ENCODE measurements at places on chromosomes 12 and 14.

GRCh38 chr14:40656311-40656710, 950.4 kb upstream of the LRFN5 start:
- DNase-seq: no peak

- no peak for DNase-seq
These were observed 188.9 kb downstream of the NPAS3 start for GRCh38 chr14:33127531-33127930.

GRCh38 chr12:46209170-46209569, 59.7 kb downstream of the SLC38A1 start:
- peak; percentile 17 for DNase-seq

- DNase-seq: no peak
These were observed 55.2 kb upstream of the NFKBIA start for GRCh38 chr14:35459776-35460175.

GRCh38 chr12:62934239-62934798, 631 bp downstream of the PPM1H start:
- peak; percentile 9 for DNase-seq

- DNase-seq: no peak
These were observed 67.0 kb upstream of the RD3L start for GRCh38 chr14:104009297-104009696.

DNA sequence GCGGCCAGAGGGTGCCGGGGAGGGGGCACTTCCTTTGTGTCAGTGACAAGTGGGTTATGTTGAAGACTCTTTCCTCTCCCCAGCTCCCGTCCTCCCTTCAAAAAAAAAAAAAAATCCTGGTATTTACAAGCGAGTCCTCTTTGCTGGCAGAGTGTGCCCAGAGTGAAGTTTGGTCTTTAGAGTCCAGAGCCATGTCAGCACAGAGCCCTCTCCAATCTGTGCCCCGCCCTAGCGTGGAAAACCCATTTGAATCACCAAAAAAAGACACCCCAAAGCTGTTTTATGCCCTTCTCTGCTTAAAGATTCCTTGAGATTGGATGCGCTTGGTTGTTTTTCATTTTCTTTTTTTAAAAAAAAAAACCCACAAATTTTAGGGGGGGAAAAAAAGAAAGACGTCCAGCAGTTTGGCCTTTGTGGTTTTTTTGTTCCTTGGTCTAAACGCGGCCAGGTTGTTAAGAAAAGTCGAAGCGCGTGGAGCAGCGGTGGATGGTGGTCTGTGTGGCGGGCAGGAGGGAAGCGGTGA, 3.3 kb downstream of the NKX2-1 start:
- DNase-seq: no peak

DNA sequence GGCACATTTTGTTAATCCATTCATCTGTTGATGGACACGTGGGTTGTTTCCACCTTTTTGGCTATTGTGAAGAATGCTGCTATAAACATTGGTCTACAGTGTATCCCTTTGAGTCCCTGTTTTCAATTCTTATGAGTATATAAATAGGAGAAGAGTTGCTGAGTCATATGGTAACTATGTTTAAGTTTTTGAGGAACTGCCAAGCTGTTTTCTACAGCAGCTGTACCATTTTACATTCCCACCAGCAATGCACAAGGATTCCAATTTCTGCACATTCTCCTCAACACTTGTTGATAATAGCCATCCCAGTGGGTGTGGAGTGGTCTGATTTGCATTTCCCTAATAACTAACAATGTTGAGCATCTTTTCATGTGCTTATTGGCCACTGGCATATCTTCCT, 6.9 kb upstream of the SVOP start:
- peak; percentile 56 for DNase-seq

DNA sequence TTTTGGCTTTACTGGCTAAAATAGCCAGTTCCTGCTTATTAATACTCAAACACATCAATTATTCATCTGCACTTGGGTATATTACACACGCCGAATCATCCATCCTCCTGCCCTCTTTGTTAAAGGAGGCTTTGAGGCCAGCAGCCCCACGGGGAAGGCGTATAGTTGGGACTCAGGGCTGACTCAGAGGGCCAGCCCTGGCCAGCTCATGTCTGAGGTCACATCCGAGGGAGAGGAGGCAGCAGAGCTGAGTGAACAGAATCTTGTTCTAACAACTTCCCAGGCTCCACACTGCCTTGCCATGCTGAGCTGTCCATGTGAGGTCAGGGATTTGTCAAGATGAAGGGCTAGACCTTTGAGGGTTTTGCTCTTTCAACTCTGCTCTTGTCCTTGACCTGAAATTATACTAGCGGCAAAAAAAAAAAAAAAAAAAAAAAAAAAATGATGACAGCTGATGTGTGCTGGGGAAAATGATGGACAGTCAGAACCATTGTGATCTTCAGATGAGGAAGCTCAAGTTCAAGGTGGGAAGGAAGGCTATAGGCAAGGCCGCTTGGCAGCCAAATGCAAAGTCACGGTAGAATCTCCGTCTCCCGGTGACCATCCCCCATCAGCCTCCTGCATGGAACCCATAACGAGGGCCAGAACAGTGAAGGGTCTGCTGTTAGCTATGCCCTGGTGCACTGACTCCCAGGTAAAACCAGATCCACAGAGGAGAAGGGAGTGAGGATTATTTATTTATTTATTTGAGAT, 12.5 kb upstream of the MARK3 start:
- peak; percentile 87 for DNase-seq

DNA sequence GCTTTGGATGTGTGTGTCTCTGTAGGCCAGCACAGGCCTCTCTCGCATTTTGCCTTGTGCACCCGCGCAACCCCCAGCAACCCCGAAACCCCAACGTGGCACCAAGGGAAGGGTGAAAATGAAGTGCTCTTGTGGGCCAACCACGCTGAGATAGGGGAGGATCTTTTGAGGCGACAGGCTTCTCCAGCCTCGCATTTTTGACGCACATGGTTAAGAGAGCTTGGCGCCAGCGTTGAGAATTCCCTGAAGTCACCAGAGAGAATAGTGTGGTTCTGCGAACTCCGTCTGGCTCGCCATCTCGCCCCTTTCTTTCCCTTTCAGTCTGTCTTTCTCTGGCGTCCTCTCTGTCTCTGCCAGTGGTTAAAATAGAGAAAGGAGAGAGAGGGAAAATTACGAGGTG, 1.9 kb upstream of the TBX3 start:
- no peak for DNase-seq

DNA sequence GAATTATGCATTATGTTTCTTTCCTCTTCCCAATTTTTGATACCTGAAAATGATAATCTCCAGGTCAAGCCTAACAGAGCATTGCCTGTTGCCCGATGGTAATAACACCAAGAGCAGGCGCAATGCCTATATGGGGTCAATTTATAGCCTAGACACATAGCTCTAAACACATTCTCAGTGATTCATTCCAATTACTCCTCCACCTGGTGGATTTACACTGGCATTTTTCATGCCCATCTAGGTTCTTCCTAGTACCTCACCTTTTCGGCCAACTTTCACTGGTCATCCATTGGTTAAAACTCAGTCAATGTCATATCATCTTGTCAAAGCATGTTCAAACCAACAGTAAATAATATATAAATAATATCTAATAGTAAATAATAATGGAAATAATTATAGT, 53.1 kb downstream of the EIF2S3B start:
- no peak for DNase-seq

DNA sequence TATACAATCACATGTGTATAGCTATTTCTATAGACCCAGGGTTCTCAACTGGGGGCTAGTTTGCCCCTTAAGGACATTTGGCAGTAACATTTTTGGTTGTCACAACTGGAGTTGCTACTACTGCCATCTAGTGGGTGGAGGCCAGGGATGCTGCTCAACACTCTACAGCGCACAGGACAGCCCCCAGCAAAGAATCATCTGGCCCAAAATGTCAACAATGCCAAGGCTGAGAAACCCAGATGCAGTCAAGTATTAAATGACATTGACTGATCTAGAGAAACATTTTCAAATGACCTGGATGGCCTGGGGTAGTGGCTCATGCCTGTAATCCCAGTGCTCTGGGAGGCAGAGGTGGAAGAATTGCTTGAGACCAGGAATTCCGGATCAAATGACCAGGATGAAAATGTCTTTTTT, 5.8 kb downstream of the WSB2 start:
- peak; percentile 29 for DNase-seq

DNA sequence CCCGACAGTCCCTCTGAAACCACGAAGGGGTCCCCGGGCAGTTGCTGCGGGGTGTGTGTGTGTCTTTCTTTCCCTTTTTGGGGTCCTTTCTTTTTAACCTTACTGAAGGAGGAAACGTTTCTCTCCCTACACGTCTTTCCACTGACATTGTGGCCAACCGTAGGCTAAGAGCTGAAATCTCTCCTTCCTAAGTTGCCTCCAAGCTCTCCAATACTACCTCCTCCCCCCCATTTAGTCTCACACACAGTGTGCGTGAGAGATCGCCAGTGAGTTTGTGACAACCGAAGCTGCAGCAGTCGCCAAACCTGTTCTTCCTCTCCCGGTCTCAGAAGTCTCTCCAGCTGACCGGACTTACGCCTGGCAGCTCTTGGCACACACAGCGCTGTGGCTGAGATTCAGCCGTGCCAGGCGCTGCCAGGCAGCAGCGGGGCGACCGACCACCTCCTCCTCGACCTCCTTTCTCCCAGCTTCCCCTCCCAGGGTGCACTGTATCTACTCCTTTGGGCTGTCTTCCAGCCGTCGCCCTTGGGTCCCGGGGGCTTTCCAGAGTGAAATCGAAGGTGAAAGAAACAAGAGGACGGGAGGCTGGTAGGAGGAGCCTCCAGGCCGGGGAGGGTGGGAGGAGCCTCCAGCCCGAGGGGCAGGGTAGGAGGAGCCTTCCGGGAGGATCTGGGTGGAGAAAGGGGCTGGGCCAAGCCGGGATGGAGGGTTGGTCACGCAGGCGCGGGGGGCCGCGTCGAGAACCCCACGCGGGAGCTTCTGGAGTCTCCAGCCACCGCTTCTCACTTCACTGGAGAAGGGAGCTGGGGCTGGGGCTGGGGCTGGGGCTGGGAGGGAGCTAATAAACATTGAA, at the start of gene TMTC2:
TSS of gene TMTC2 (plus strand) at position 739 of the 853 bp plus-strand sequence.
- DNase-seq: peak; percentile 87

DNA sequence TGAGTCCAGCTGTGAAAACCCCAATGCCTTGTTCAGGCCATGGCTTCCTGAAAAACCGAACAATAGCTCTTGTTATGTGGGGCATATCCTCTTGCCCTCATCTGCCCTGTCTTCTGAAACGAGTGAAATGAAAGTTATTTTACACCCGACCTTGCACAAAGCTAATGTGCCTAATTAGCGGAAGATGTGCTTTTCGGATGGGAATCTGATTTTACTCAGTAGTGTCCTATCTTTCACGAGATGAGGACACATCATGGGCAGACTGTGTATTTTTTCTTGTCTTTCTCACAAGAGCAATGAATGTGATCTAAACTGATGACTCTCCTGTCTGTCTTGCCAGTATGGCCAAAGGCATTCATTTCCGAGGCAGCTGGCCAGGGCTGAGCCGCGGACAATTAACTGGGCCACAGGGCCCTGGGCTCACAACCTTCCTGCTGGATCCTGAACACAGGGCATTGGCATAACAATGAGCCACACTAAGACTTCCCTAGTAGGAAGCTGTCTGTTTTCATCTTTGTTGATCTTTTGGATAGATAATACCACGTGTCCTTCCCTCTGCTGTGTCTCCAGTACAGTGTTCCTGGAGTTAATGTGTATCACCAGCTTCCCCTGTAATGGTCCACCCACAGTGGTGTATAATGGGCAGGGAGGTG, 86.0 kb upstream of the HIF1A start:
- DNase-seq: no peak

DNA sequence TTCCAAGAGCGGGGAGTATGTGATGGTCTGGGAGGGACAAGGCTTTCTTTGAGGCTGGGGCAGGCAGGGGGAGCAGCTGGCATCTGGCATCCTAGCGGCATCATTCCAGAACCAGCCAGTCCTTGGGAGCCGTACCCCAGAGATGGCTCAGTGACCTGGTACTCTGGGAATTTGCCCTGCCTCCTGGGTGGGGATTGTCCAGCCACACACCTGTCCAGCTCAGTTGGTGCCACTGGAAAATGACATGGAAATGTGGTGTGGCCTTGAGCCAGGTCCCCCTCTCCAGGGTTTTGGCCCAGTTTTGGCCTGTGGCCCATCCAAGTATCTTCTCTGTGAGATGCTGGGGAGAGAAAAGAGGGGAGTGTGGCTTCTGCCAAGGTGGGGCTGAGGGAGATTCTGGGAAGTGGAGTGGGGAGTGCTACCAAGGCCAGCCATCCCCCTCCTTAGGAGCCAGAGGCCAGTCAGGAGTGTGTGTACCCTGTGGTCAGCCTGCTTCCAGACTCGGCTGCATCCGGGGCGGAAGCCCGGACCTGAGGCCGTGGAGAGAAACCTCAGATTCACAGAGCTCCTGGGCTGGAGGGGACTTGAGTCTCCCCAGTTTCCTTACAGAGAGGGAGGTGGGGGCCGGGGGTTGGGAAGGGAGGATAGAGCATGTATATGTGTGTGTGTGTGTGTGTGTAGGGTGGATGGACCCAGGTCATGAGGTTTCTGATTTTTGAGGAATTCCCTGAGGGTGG, 14.7 kb upstream of the KRT80 start:
- DNase-seq: no peak

DNA sequence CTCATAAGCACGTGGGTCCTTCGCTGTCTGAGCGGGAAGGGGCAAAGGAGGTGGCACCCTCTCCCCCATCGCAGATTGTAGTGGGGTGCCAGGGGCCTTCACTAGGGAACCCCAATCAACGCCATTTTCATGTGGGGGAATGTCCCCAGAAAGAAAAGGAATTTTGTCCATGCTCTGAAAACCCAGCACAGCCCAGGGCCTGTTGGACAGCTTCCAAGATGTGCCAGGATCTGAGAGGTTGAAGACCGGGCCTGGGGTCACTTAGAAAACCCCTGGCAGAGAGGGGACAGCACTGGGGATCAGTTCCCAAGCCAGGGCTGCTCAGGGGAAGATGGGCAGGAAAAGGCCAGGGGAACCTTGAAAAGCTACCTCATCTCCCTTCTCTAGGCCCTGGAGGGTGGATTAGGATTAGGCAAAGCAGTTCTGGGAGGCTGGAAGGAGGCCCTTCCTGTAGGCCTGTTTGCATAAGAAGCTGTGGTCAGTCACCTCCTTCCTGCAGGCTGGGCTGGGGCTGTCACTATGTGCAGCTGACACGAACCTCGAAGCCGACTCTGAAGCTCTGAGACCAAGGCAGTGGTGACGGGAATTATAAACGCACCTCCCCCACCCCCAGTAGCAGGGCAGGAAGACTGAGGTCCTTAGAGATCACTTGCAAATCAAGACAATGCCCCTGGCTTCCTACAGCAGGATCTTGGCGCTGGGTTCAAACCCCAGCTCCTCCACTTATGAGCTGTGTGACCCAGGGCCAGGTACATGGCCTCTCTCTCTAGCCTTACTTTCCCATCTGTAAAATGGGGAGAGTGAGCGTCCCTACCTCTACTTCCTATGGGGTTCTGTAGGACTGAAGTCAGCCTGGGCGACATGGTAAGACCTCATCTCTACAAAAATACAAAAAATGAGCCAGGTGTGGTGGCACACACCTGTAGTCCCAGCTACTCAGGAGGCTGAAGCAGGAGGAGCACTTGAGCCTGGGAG, 29.0 kb downstream of the TESC start:
- no peak for DNase-seq

Measured in fibroblast of upper back skin (primary cell).